ENCODE measurements at places on chromosomes 5 and 9.

DNA sequence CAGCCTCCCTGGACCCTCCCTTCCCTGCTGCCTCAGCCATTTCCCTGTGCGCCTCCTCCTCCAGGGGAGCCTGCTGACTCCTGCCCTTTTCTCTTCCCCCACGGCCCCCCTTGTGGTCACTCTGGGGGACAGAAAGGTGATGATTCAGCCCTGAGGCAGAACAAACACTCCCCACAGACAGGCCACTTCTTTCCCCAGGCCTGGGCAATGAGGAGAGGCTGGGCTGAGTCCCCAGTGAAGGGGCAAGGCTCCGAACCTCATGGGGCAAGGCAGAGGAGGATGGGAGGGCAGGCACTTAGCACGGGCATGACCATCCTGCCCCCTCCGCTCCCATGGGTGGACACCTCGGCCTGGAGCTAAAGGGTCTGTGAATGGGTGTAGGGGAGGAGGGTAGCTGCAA is 21.0 kb downstream of the CSF1R start:
- DNase-seq = no peak

DNA sequence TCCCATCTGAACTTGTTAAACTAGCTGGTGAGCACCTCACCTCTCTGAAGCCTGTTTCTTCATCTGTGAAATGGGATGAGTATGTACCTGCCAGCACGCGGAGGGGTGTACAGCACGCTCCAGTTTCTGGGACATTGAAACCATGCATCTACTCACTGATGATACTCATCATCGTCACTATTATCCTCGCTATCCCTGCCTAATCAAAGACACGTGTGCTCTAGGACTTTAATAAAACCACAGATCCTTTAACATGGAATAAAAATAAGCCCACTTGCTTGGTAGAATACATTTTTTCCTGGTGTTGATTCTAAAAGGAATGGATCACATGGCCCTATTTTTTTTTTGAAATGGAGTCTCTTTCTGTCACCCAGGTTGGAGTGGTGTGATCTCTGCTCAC is 37.3 kb upstream of the POMT1 start:
- no peak for DNase-seq

DNA sequence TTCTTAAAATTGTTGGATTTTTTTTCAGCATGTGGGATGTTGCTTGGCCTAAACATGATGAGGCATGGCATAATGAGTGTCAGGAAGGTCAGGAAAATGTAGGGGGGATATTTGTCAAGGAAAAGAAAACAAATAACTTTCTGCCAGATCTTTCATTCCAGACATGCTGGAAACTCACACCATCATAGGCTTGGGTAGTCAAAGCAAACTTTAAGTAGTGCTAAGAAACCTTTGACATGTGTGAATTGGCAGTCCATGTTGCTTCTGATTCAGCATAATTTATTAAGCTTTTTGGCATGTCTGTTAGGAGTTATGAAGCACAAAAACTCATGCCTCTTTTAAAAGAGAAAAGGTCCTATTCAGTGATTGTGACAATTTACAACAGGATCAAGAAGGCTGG is 61.3 kb upstream of the MTAP start:
- no peak for DNase-seq

DNA sequence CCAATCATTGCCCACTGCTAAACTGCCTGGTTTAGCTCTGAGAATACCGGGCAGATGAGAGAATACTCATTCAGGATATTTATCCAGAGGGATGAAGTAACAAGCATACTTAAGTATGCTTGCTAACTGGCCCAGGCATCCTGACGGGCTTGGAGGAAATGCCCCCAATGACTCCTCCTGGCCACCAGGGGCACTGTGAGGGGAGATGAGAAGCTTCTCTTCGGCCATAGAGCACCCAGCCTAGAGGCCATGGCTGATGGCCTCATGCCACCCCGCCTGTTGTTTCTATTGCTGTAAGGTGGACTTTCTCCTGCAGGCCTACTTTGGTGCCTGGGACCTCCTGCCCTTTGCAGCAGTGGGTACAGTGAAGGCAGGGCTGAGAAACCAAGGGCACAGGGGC is 134.5 kb upstream of the FSTL4 start:
- no peak for DNase-seq

DNA sequence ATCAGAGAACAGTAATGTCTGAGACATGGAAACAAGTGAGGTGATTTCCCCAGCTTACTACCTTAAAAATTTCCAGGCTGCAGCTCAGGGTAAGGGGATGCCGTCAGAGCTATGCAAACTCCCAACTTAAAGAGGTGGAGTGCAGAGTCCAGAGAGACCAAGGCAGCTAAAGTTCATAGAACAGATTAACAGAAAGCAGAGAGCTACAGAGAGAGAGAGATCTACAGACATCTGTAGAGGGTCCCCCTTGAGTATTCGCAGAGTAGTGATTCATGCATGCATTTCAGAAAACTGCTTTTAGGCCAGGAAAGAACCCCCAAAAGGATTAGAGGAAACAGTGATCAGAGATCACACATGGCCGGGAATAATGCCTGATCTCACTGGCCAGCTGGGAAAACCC is 306.2 kb upstream of the PUM3 start:
- DNase-seq = no peak

DNA sequence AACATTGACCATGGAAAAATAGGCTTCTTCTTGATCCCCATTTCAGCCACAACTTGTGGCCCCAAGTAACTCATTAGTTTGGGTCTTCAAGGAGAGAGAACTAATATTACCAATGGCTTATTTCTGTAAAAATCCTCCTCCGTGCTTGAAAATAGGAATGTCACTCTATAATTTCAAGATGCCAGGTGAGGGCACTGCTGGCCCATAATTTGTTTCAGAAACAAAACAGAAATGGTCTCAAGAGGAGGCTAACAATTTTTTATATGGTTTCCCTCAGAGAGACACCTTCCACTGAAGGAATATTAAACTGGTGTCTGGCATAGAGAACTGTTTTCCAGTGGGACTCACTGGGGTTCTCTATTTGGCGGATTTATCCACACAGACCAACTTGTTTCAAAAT is 437.0 kb upstream of the TRPC7 start:
- DNase-seq = peak; percentile 42

DNA sequence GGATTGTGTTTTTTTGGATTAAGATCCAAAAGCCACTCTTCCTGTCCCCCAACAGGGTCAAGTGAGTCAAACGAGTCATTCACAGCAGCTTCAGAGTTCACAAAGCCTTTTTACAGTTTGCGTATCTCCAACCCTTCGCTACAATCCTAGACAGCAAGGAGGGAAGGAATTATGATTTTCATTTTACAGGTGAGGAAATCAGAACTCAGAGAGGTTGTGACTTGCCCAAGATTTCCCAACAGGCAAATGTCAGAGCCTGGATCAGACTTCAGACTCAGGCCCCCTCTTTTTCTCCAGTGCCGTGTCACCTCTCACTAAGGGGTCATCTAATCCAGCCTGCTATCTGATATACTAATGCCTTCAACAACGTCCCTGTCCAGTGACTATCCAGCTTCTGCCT is 72.1 kb upstream of the XPA start:
- DNase-seq = no peak

GRCh38 chr9:112041536-112042243 is 133.4 kb downstream of the SUSD1 start:
- no peak for DNase-seq

DNA sequence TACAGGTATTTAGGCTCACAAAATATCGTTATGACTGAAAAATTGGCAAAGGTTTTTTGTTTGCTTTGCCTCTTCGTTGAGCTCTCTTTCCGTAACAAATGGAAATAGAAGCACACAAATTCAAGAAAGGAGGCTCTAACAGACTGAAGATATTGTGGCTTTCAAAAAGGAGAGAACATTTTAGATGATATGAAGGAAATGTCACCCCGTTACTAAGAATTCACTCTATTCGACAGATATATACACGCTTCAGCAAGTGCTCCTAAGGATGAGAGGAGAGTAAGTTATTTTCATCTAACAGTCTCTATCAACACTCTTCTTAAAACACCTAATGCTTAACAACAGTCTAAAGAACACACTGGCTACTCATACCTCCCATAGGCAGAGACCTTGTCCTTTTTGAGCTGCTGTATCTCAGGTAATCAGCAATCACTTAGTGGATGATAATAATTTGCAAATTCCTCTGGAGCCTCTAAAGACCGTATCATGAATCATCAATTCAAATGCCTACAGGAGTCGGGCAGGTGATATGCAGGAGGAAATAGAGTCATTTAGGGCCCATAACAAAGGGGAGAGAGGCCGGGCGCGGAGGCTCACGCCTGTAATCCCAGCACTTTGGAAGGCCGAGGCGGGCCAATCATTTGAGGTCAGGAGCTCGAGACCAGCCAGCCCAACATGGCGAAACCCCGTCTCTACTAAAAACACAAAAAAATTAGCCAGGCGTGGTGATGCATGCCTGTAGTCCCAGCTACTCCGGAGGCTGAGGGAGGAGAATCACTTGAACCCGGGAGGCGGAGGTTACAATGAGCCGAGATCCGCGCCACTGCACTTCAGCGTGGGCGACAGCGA is 1.4 kb upstream of the HSDL2 start:
- no peak for DNase-seq

- DNase-seq = no peak
Measured at GRCh38 chr5:13662626-13663025, 281.9 kb downstream of the DNAH5 start.

DNA sequence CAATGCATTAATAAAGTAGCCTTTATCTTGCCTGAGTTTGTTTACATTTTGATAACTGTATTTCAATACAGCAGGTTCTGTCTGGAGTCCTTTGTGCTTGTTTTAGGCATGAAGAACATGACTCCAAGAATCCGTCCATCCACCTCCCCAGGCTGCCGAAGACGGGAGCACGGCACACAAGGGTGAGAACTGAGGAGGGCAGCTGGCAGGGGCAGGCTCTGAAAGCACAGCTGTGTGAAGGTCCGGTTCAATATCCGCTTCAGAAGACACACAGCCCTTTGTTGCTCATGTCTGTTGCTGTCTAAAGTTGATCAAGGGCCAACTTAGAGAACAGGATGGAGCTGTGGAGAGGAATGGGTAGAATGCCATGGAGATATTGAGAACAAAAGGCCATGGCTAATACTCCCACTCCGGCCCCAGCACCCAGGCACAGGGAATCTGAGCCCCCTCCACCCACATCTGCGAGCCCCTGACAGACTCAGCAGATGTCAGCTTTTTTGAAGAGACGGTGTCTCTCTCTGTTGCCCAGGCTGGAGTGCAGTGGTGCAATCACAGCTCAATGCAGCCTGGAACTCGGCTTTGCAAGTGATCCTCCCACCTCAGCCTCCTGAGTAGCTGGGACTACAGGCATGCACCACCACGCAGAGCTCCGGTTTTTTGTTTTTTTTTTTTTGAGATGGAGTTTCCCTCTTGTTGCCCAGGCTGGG is 58.5 kb upstream of the GNE start:
- DNase-seq = no peak

DNA sequence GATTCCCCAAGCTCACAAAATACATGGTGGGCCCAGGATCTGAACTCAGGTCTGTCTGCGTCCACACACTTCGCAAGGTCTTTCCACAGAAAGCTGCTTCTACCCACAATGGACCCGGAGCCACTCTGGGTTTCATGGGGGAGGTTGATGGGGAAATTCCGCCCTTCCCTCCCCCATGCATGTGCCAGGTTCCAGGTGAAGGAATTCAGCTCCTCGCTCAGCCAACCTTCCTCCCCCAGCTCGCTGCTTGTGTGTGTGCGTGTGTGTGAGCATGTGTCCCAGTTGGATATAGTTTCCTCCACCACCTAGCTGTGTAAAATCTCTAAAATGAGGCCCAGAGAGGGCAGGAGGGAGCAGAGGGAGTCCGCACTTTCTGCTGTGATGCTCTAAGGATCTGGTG is 1.0 kb downstream of the PTGS1 start:
- DNase-seq = no peak

- DNase-seq = no peak
Measured at GRCh38 chr9:88571419-88571818, 36.4 kb downstream of the NXNL2 start.

- no peak for DNase-seq
Measured at GRCh38 chr5:35026941-35027340, 20.8 kb downstream of the AGXT2 start.

GRCh38 chr9:108813951-108814601 is 41.7 kb downstream of the ACTL7B start:
- DNase-seq = peak; percentile 2

DNA sequence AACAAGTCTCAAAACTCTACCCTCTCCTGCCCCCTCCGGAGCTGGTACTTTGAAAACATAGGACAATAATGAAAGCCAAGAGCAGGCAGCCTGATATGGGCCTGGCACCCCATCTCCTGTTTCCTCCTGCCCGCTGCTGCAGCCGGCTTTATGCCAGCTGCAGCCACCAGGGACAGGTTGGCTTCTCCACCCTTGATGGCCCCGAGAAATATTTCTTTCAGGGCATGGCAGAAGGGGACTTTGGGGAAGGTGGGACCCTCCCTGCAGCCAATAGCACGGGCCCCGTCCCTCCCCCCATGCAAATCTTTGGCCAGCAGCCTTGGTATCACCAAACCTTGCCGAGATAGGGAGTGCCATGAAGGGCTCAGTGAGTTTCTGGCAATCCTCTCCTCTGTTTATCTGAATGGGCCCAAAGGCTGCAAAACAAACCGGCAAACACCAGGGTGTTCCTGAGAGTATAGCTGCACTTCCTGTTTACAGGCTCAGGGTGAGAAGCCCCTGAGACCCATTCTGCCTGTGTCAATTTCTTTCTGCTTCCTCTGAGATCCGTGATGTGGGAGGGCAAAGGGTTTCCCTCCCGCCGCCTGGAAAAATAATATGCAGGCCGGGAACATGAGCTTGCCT is 73.4 kb upstream of the BOD1 start:
- no peak for DNase-seq

DNA sequence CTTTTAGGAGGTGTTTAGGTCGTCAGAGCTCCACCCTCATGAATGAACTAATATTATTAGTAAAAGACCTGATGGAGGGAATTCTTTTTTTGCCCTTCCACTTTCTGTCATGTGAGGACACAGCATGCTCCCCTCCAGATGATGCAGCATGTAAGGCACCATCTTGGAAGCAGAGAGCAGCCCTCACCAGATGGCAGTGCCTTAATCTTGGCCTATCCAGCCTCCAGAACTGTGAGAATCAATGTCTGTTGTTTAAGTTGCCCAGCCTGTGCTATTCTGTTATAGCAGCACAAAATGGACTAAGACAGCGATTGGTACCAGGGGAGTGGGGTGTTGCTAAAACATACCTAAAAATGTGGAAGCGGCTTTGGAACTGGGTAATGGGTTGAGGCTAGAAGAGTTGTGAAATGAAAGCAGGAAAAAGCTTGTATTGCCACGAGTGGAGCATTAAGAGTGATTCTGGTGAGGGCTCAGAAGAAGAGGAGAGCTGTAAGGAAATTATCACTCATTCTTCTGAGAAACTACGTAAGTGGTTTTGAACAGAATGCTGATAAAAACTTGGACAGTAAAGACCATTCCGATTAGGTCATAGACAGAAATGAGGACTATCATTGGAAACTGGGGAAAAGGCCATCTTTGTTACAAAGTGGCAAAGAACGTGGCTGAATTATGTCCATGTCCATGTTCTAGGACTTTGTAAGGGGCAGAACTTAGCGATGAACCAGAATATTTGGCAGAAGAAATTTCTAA is 28.6 kb downstream of the PTPDC1 start:
- no peak for DNase-seq

Data from NCI-H1694 (cell line).